ENCODE measurements at places on chromosomes 5 and 9.

DNA sequence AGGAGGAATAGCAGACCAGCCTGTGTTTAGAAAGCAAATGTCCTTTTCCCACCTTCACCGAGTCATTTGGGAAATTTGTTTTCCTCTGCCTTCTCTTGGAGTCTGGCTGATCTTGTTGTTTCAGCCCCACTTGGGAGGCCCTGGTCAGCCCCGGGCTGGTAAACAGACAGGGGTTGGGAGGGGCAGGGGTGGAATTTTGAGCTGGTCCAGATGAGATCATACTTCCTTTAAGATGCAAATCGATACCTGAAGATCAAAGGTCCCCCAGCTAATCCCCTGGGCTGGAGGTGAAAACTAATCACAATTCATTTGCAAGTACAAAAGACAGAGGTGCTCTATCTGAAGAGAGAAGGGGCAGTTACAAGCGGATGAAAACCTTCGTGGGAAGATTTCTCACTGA lies 118.4 kb downstream of the PAPPA start:
- DNase-seq = no peak

- DNase-seq = no peak
Measured at GRCh38 chr5:501831-502184, 22.4 kb downstream of the SLC9A3 start.

- no peak for DNase-seq
Measured at GRCh38 chr9:72925891-72926290, 27.0 kb downstream of the ALDH1A1 start.

GRCh38 chr9:116700279-116700678 lies 13.2 kb downstream of the TRIM32 start:
- no peak for DNase-seq

- no peak for DNase-seq
Measured at GRCh38 chr5:160649304-160649703, 202.7 kb downstream of the ATP10B start.

DNA sequence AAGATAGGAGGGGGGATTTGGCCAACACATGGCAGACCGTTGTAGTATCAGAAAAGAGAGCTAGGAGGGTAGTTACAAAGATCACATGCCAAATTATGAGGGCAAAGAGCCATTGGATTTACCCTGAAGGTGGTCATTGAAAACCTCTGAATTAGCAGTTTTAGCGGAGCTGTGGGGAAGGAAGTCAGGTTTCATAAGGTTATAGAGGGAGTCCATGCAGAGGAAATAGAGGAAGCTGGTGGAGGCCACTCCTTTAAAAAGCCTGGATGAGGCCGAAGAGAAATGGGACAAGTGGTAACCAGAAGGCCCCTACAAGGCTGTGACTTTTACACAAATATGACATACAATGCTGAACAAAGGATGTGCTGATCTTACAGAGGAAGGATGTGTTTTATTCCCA lies 13.2 kb downstream of the DOCK8 start:
- DNase-seq = no peak

- no peak for DNase-seq
Measured at GRCh38 chr5:34051374-34051980, 8.5 kb upstream of the C1QTNF3 start.

- no peak for DNase-seq
Measured at GRCh38 chr5:1735320-1735970, 64.2 kb downstream of the MRPL36 start.

GRCh38 chr5:134007581-134008265 lies 2.9 kb upstream of the VDAC1 start:
- DNase-seq = no peak

- no peak for DNase-seq
Measured at GRCh38 chr9:8037745-8038144, 238.2 kb upstream of the DMAC1 start.

DNA sequence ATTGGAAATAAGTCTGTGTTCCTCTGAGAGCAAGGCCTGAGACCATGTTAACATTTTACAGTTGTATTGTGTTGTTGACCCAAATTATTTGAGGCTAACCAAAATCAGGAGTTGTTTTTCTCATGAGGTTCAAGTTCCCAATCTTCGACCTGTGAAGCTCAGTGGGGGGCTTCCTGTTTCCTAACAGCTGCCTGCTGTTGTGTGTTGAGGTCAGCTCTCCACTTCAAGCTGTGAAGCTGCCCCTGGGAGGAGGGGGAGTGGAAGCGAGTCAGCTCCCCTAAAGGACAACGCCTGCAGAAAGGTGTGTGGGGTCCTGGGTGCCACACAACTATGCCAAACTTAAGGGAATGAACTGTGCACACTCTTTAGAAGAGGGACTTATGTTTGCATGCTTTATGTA lies 295.5 kb downstream of the IRX1 start:
- DNase-seq = no peak

- no peak for DNase-seq
Measured at GRCh38 chr5:109837231-109837861, 147.6 kb downstream of the MAN2A1 start.

DNA sequence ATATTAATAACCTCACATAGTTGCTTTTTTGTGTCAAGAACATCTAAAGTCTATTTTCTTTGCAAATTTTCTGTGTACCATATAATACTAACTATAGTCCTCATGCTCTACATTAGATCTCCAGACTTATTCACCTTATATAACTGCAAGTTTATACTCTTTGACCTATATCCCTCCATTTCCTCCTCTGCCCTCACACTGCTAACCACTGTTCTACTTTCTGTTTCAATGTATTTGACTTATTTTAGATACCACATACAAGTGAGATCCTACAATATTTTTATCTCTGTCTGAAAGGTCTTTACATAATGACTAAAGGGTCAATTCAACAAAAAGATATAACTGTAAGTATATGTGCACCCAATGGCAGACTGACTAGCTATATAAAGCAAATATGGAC lies 789.7 kb upstream of the ZNF608 start:
- DNase-seq = no peak

- no peak for DNase-seq
Measured at GRCh38 chr9:135794057-135794335, 92.0 kb downstream of the KCNT1 start.

GRCh38 chr5:80406980-80407734 lies 707 bp upstream of the ZFYVE16 start:
- no peak for DNase-seq

DNA sequence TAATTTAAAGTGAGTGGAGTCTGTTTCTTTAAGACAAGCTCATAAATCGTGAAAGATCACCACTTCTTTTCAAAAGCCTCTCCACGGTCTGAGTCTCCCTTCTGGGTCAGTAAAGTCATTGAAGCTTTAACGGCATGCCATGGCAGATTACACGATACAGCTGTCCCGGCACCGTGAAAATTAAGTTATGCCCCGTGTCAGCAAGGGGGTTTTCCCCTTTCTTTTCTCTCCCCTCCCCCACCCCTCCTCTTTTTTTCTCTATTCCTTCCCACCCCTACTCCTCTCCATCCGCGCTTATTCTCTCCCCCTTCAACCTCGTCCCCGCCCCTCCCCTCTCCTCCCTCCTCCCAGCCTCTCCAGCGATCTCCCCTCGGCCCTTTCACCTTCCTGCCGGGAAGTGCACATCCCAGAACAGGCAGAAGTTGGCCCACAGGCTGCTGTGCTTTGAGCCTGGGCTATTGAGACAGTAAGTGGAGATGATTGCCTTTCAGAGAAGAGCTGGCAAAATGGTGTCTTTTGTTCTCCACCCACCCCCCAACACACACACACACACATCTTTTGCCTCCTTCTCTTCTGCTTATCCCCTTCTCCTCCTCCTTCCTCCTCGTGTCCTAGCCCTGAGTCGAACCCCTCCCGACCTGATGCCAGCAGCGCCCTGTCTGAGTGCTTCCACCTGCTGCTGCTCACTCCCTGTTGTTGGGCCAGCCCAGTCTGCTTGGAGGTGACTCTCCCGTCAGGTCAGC lies 44.1 kb downstream of the GAS1 start:
- DNase-seq = no peak

GRCh38 chr5:159106569-159107282 lies 7.0 kb upstream of the EBF1 start:
- DNase-seq = peak; percentile 51

DNA sequence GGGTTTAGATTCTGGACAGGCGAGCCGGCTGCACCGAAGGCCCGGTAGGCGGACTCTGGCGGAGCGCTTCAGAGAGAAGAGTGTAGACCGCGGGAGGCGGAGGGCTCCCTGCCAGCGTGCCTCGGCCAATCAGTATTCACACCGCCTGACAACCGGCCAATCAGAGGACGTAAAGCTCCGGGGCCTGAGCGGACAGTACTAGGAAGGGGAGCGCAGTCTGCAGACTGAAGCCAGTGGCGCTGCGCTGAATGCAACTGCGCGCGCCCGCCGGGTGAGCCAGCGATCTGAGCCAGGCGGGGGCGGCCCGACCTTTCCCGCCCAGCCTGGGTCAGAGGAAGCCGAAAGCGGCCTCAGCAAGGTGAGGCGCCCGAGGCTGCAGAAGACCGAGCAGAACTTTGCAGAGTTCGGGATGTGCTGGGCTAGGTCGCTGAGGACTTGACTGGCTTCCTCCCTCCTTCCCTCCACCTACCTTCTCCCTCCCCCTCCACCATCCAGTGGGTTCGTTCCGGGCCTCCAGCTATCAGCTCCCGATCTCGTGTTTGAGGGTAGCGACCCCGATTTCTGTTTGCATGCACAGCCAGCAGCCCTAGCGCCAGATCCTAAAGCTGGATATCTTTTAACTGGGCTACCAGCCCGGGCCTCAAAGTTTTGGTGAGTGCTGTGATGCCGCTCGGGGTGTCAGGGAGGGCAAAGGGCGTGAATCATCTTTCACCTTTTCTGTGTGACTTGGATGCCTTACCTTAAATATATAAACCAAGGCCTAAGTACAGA lies at the start of gene DMRT2:
TSS of gene DMRT2 (plus strand) at position 233 of the 771 bp plus-strand sequence. CDS start 1,257 bp downstream, outside the sequence.
- no peak for DNase-seq

- DNase-seq = no peak
Measured at GRCh38 chr5:39761199-39761950, 336.6 kb upstream of the DAB2 start.

DNA sequence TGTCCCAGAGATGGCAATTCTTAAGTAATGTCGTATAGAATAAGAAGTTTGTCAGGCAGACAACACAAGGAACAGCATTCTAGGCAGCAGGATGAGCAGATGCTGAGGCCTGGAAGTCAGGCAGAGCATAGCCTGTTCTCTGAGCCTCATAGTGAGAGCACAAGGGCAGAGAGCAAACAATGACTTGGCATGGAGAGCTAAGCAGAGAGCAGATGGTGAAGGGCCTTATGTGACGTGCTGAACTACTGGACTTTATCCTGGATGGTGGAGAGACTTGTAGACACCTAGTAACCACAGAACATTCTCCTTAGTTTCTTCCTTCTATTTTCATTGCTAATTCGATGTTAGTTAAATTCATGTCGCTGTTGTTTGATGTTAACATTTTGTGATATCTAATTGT lies 60.1 kb downstream of the KCTD16 start:
- no peak for DNase-seq

- DNase-seq = no peak
Measured at GRCh38 chr5:3590161-3590966, 5.3 kb upstream of the IRX1 start.

DNA sequence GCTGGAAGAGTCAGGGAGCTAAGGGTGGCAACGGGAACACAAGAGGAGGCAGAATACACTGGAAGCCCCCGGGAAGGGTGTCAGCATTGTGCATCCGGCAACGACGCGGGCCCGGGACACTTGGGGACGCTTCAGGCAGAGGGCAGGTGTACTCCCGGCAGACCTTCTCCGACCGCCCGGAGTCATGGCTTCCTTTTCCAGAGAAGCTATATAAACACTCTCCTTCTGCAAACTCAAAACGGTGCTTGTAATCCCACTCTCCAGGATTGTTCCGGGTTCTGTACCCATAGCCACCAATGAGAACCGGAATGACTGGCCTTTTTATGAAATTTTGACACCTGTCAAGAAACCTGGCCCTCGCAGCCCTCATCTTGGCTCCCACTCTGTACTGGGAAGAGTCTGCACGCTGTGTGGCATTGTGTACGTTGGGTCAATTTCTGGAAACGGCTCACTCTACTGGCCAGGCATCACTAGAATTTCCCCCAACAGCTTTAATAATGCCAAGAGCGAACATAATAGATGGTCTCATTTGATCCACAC lies 462 bp upstream of the MCC start:
- DNase-seq = no peak

- DNase-seq = no peak
Measured at GRCh38 chr9:12856603-12857002, 81.8 kb downstream of the LURAP1L start.

GRCh38 chr5:179485845-179486575 lies 64.3 kb upstream of the RUFY1 start:
- DNase-seq = no peak

GRCh38 chr9:16414451-16414850 lies 456.0 kb downstream of the BNC2 start:
- DNase-seq = no peak

DNA sequence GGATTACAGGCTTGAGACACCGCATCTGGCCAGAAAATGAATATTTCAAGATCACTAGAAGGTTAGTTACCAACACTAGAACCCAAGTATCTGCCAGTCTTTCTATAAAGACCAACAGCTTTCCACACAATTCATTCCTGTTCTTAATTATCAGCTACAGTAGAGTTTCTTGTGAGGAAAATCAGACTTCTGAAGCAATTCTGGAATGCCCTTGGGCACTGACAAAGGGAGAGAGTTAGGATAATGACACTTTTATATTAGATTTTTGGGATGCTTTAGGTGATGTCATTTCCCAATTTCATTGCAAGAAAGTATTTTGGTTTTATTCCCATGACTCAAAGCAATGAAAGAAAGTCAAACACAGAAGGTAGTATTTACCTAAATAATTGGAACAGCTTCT lies 497.0 kb upstream of the TUSC1 start:
- DNase-seq = no peak

DNA sequence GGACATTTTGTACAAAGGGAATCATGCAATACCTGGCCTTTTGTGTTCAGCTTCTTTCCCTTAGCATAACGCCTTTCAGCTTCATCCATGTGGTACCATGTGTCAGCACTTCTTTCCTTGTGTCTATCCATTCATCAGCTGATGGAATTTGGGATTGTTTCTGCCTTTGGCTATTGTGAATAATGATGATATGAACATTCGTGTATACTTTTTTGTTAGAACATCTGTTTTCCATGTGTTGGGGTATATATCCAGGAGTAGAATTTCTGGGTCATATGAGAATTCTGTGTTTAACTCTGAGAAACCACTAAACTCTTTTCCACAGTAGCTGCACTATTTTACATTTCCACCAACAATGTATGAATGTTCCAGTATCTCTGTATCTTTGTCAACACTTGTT lies 14.8 kb upstream of the PRRC2B start:
- DNase-seq = no peak

DNA sequence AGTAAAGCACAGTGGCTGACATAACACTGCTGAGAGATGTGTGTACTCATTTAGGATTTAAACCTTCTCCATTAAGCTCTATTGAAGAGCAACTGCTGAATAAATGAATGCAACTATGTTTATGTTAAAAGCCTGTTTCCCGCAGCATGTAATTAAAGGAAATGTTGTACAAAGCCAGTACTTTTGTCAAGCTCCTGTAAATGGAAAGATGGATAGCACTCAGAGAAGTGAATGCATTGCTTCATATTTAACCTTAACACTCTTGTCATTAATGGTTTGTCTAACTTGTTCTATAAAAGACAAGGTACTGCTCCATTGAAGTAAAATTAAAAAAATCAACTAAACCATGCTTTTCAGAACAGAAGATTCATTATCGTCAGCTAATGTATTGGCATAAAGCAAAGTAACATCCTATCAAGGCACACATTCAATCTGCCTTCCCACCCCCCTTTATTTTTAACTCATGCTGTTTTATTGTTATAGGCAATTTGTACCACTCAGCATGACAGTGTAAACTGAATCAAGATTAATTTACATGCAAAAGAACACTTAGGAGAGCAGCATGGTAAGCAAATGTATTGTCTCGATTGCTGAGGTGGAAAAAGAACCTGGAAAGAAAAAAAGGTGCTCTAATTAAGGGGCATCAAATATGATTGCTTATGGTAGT lies 240.9 kb upstream of the TBCA start:
- no peak for DNase-seq

All from activated gamma-delta T cell treated with anti-CD3 and anti-CD28 coated beads, Interleukin-2, amount 50 U/mL, for 16 hours (primary cell).